ENCODE measurements at places on chromosomes 13 and 19.

DNA sequence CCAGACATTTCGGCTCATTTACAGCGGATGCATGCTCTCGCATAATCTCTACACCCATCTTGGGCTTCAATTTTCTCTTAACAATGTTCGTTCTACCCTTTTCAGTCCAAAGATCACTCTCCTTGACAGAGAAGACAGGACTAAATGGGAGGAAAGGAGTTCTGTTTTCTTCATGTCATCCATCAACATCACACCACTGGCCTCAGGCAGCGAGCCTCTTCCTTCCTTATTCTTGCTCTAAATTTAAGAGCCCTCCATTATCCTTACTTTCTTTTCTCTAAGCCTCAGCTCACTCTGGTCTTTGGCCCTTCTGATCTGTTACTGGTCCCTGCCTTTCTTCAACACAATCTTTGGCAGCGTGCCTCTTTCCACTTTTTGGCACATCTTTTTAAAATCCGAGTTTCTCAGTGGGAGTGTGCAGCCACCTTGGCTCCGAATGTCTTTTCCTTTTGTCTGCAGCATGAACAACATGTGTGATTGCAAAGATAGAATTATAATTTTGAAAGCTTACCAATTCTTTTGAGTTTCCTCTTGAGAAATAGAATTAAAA lies 98.7 kb downstream of the FAM216B start:
- DNase-seq: no peak

- DNase-seq: no peak
Measured at GRCh38 chr19:18046059-18046718, 38.2 kb downstream of the ARRDC2 start.

- no peak for DNase-seq
Measured at GRCh38 chr13:30791354-30792001, 56.1 kb downstream of the ALOX5AP start.

DNA sequence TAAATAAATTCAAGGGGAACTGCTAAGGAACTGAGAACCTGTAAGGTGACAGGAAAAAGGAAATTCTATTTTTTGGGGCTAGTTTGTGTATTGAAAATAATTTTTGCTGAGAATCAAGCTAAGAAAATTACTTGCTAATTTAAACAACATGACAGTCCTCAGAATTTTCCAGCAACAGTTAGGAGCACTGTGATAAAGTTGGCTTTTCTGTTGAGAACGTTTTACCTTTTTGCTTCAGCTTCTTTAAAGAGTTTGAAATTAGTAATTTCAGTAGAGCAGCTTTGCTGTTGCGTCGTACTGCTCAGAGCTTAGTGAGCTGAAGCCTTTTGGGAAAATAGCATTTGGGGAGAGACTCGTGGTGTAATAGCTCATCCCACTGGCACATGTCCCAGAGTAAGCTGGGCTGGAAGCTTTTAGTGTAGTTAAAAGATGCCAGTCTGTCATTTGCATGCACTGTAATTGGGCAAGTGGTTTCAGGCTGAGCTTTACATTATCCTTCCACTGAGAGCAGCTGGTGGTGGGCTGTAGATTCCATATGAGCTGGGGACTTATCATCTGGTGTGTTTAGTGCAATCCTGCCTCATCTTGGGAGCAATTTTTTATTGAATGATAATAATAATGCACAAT lies 69.8 kb downstream of the LRCH1 start:
- DNase-seq: no peak

- DNase-seq: no peak
Measured at GRCh38 chr13:102873653-102874052, 27.8 kb downstream of the ERCC5 start.

DNA sequence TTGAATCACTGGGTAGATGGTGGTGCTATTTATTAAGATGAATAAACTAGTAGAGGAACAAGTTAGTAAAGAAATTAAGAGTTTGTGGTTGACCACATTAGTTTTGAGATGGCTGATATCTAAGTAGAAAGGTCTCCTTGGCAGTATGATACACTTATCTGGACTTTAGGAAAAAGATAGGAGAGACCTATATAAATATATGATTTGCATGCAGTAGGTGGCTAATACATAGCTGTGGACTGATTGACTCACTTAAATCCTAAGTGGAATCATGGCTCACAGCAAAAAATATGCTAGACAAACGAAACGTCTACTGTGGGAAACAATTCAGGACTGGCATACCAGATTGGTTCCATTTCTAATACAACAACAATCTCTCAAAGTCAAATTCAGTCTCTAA lies 92.0 kb downstream of the CAB39L start:
- no peak for DNase-seq

- DNase-seq: no peak
Measured at GRCh38 chr13:21079761-21080592, 18.6 kb upstream of the LATS2 start.

- peak; percentile 73 for DNase-seq
Measured at GRCh38 chr19:41871573-41872383, 5.3 kb upstream of the CD79A start.

DNA sequence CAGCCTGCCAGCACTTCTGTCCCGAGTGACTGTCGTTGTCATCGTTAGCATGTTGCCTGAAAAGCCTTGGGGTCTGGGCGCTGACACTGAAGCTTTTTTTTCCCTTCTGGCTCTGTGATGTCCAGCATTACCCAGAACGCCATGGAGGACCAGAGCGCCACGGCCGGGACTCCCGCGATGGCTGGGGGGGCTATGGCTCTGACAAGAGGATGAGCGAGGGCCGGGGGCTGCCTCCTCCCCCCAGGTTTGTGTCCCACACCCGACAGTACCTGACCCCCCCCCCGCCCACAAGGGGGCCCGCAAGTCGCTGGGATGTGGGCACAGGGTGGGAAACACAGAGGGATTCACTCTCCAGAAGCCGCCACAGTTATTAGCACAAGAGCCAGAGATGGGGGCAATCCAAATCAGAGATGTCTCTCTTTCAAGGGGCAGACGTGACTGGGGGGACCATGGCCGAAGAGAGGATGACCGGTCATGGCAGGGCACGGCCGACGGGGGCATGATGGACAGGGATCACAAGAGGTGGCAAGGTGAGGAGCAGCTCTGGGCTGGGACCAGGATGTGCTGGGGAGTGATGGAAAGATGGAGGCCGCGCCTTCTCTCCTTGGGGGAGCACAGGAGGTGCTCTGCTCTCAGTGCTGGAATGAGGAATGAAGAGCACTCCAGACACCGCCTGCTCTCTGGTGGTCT lies 13.2 kb downstream of the MICOS13 start:
- no peak for DNase-seq

GRCh38 chr13:93356469-93356868 lies 129.9 kb downstream of the GPC6 start:
- DNase-seq: no peak

- DNase-seq: no peak
Measured at GRCh38 chr13:20701461-20701860, 2.0 kb upstream of the IL17D start.

GRCh38 chr19:18589380-18590272 lies 1.0 kb downstream of the REX1BD start:
- peak; percentile 62 for DNase-seq

GRCh38 chr13:30065181-30065580 lies 214.8 kb upstream of the UBL3 start:
- DNase-seq: no peak

DNA sequence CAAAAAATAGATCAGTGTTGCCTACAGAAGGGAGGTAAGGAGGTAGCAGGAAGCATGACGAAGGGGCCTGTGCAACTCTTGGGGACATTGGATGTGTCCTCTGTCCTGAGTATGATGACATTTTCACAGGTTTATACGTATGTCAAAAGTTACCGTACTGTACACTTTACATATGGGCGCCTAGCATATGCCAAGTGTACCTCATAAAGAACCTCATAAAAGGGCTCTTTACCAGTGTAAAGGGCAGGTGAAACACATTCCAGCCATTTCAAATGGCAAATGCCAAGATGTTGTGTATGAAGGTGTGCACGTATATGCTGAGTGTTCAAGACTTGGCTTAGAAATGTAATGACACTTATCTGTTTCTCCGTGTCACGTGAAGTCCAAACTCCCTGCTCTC lies 573.4 kb downstream of the EFNB2 start:
- DNase-seq: no peak

- no peak for DNase-seq
Measured at GRCh38 chr13:63636316-63636993, 2220.8 kb upstream of the PCDH20 start.

- DNase-seq: peak; percentile 5
Measured at GRCh38 chr19:37855098-37855497, 51.3 kb downstream of the WDR87 start.

DNA sequence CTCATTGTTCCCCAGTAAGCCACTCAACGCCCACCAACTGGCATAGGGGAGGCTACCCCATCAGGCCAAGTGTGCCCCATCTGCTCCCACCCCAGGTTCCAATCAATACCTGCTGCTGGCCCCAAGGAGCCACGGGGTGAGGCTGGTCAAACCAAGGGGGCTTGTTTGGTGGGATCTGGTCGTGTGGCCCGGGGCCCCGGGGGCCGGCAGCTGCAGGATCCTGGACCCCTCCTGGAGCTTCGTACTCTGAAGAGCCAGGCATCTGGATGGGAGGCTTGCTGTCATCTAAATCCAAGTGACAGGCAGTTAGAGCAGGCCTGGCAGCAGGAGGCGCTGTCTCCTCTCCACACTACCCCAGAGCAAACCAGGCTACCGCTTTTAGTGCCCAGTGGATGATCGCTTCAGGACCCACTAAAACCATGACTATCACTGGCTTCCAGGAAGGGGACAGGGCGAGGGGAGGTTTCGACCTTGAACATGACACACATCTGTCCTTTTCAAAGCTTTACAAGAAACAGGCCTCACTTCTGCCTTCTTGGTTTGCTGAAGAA lies 14.2 kb downstream of the CHERP start:
- DNase-seq: peak; percentile 26

DNA sequence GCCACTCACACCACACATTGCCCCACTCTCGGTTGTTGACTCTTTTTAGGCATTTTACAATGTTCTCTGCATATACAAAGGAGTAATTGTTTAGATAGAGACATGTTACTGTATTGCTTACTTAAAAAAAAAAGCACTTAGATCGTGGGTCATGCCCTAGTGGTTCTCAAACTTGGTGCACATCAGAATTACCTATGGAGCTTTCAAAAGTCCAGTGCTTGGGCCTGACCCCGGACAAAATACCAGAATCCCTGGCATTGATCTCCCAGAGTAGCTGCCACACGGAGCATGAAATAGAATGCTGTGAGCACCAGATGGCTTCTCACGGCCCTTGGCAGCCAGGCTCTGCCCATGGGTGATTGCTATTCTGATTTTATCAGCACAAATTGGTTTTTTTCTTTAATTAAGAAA lies 20.0 kb downstream of the ACP7 start:
- DNase-seq: no peak

- DNase-seq: peak; percentile 15
Measured at GRCh38 chr19:33064458-33064791, 263 bp downstream of the RHPN2 start.

DNA sequence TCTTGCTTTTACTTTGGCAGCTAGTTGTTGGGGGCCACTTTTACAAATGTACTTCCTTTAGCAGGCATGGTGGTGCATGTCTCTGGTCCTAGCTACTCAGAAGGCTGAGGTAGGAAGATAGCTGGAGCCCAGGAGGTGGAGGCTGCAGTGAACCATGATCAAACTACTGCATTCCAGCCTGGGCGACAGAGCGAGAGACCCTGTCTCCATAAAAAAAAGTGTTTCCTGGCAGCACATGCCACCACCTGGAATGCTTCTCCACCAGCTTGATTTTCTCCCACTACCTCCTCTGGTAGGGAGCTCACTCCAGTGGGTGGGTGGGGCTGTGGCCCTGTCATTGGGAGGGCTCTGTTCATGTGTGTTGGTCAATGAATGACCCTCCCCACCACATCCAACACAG lies 12.5 kb downstream of the FZR1 start:
- no peak for DNase-seq

DNA sequence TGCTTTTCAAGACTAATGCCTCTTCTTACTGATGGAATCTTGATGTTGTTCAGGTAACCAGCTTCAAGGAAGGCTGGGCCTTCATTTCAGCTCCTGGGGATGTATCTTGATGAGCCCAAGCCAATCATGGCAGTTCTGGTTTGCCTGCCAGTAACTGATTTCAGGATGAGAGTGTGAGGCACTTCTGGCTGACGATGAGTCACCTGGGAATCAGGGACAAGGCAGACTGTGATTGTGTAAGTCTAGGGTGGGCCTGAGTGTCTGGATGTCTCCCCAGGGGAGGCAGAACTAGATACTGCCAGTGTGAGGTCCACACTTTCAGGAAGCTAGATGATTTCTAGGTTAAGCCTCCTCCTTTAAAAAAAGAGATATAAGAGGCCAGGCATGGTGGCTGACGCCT lies 77.3 kb upstream of the KL start:
- no peak for DNase-seq

GRCh38 chr13:40336228-40337221 lies 329.9 kb downstream of the FOXO1 start:
- no peak for DNase-seq

GRCh38 chr19:13996928-13997630 lies 9.0 kb downstream of the RFX1 start:
- no peak for DNase-seq

DNA sequence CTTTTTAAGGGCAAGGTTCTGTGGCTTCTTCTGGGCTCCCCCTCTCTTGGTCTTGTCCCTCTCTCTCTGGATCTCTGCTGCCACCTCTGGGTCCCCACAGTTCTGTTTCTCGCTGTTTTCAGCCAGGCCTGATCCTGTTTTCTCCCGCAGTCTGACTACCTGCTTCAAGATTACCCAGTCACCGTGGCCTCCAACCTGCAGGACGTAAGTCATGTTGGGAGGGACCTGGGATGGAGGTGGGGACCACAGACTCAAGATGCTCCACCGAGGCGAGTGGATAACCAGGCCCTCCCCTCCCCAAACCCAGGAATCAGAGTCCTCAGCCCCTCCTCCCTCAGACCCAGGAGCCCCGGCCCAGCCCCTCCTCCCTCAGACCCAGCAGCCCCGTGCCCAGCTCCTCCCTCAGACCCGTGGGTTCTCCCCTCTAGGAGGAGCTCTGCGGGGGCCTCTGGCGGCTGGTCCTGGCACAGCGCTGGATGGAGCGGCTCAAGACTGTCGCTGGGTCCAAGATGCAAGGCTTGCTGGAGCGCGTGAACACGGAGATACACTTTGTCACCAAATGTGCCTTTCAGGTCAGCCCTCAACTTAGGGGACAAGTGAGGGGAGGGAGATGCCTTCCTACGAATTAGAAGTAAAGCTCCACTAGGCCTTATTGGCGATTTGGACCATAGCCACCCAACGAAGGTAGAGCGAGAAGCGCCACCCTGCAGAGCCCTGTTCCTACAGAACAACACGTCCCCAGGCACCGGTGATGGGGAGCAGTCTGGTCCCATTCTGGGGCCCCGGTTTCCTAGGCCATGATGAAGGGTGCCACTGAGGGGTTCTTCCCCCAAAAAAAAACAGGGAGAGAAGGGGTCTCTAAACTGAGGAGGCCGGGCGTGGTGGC lies 2.2 kb downstream of the FLT3LG start:
- no peak for DNase-seq

DNA sequence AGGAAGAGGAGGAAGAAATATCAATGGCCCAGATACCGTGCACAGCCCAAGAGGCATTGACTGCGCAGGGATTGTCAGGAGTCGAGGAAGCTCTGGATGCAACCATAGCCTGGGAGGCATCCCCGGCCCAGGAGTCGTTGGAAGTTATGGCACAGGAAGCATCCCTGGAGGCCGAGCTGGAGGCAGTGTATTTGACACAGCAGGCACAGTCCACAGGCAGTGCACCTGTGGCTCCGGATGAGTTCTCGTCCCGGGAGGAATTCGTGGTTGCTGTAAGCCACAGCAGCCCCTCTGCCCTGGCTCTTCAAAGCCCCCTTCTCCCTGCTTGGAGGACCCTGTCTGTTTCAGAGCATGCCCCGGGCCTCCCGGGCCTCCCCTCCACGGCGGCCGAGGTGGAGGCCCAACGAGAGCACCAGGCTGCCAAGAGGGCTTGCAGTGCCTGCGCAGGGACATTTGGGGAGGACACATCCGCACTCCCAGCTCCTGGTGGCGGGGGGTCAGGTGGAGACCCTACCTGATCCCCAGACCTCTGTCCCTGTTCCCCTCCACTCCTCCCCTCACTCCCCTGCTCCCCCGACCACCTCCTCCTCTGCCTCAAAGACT lies 36.0 kb downstream of the KEAP1 start:
- no peak for DNase-seq
